ENCODE measurements at places on chromosomes 13 and 19.

DNA sequence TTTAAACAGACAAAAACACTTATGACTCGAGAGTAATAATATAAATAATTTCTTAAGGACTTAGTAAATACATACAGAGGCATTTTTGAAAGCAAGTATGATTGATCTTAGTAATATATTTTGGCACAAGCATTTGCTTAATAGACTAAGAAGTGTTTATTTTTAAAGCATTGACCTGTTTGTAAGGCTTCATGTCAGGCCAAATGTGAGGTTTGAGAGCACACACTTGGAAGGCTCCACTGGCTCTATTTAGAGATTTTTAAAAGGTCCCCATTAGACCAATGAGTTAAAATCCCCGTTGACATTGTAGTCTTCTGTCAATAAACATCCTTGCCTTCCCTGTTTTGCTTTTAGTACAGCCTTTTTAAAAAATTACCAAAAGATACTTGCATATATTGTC lies 50.4 kb downstream of the ATP8A2 start:
- no peak for DNase-seq

GRCh38 chr19:37334179-37335071 lies 36.5 kb upstream of the ZNF527 start:
- peak; percentile 67 for DNase-seq

DNA sequence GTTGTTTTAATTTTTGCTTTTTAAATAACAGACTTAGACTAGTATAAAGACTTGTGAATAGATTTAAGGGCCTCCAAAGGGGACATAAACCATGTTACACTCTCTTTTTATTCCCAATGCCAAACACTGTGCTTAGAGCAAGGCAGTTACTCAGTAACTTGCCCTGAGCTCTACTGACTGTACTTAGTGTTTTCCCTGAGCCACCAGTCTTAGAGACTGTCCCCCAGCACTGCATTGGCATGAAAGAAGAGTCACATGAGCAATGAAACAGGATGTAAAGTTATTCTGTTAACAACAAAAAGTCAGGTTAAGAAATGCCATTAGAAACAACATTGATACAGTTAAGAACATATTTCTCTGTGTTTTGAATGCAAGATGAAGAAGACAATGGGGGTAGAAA lies 187.9 kb downstream of the TBC1D4 start:
- no peak for DNase-seq

GRCh38 chr19:3365093-3365835 lies 1.1 kb upstream of the NFIC start:
- no peak for DNase-seq

- no peak for DNase-seq
Measured at GRCh38 chr13:79522583-79522982, 41.6 kb downstream of the NDFIP2 start.
